ENCODE measurements at places on chromosomes 2 and 18. TPM values are rescaled to one million over a fixed set of nuclear protein-coding genes. Genes with fewer than 3 reads are reported as not detected.

The FEV gene
- total RNA-seq, result not detected

The PCARE gene
- not detected for total RNA-seq

GRCh38 chr2:55116966-55117365 lies 66.7 kb upstream of the RTN4 start:
- no peak for DNase-seq

- no peak for DNase-seq
These were observed 123.0 kb upstream of the SETBP1 start for GRCh38 chr18:44557616-44558151.

DNA sequence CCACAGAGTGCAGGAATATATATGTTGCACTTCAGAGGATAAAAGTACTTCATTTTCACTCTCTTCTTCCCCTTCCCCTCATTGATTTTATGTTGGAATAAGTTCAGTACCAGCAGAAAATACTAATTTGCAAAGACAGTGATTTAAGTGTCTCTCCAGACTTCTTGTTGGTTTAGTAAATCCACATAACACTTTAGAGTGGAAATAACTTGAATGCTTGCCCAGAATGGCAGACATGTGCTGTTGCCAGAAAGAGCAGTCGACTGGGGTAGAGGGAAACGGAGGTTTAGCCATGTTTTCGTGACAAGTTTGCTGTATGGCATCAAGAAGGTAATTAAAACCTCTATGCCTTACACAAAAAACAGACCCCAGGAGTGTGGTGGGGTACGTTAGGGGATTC lies 246.0 kb upstream of the CXCR4 start:
- no peak for DNase-seq

GRCh38 chr2:29000481-29000880 lies 19.4 kb downstream of the TOGARAM2 start:
- no peak for DNase-seq

- no peak for DNase-seq
These were observed 35.1 kb upstream of the MPP4 start for GRCh38 chr2:201733544-201733943.

- no peak for DNase-seq
These were observed 32.3 kb downstream of the NCK2 start for GRCh38 chr2:105777031-105777482.

DNA sequence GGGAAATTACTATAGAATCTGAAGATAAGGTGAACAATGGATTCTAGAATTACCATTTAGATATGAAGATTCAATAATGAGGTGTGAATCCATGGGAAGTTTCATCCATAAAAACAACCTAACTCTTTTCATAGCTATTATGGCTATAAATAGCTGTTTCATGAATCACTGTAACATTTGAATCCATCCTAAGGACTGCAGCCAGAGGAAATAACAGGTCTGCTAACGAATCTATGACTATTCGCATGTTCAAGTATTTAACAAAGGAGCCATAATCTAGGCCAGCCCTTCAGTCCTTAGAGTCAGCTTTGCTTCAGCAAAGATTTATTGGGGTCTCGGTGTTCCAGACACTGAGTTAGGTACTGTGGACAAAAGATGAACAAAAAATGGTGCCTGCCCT lies 87.1 kb downstream of the MYOM1 start:
- DNase-seq, result no peak

- no peak for DNase-seq
These were observed 9.4 kb upstream of the TMEM163 start for GRCh38 chr2:134728163-134728562.

GRCh38 chr2:156325688-156326525 lies 6.6 kb downstream of the NR4A2 start:
- no peak for DNase-seq

DNA sequence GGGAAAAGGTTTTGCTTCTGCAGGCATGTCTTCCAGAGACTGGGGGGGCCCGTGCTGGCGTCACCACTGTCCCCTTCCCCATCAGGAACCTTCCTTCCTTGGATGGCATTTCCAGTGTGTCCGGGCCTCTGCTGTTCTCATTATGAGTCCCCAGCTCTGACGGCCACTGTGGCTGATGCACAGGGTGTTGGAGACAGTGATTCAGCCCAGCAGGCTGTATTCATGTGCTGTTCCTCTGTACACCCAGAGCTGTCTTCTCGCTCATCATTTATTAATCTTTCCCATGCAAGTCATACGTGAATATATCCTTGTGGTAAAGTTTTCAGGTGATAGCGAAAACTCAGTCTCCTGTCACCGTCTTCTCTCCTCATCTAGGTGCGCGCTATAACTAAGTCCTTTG lies 57.7 kb downstream of the ASAP2 start:
- no peak for DNase-seq
